ENCODE measurements at places on chromosomes 12 and 14.

GRCh38 chr12:131833896-131834641 lies 5.9 kb downstream of the MMP17 start:
- no peak for DNase-seq

- no peak for DNase-seq
Observed at GRCh38 chr14:104820669-104821228, 19.8 kb downstream of the ZBTB42 start.

DNA sequence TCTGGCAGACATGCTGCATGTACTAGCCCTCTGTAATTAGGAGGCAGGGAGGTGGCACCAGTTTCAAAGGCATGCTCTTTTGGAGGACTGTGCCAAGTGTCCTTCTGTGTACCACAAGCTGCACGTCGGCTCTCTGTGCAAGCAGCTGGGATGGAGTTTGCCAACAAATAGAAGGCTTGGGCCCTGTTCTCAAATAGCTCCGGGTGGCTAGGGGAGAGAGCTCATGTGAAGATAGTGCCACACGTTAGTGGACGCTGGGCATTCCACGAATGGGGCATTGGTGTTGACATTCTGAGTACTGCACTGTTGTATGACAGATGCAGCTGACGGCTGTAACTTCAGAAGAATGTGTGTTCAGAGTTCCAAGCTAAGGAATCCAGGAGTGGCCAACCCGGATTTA lies 4.4 kb downstream of the AACS start:
- no peak for DNase-seq

DNA sequence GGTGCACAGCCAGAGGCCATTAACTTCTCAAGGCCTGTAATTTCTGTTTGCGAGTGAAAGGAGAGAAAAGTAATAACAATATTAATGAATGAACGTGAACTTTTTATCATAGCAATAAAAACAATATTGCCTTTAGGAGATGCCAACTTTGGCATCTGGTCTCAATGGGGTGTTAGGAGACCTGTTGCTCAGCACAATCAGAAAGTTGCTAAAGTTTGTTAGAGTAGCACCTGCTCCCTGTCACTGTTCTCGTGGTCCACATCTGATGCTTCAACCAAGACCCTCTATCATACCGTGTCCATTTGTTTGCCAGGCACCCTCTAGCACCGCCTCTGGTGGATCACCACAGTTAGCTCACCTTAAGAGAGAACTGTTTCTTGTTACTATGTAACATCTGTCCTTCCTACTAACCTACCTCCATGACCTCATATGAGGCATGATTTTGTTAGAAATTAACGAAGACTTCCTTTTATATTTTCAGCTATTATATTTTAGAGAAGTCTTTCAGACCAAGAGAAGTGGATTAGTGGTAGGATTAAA lies 12.5 kb upstream of the CLEC4E start:
- DNase-seq: no peak

GRCh38 chr12:77644915-77645605 lies 185.6 kb upstream of the NAV3 start:
- DNase-seq: no peak

GRCh38 chr12:82593901-82594396 lies 92.8 kb upstream of the TMTC2 start:
- DNase-seq: no peak

GRCh38 chr12:24821691-24822090 lies 127.2 kb downstream of the BCAT1 start:
- peak; percentile 17 for DNase-seq

DNA sequence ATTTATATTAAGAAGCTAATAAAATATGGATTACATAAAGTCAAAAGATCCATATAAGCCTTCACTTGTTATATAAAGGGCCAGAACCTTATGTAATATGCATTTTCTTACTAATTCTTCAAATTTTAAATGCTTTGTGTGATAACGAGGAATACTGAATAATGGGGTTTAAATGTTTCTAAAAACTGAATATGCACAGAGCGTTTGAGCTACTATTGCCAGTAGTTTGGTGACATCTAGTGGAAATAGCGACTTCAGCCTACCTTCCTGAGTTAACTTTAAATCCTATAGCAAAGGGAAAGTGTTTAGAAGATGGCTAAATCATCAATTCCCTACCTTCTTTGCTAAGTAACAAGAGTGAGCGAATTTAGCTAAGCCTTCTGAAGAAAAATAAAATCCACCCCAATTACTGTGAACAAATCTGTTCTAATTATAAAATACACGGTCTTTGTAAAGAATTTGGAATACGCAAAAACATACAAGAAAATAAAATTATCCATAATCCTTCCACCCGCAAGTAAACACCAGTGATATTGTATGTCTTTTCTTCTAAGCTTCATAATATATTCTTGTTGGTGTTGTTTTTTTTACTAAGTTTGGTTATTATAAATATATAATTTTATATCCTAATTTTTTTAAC lies 115.5 kb upstream of the G2E3 start:
- DNase-seq: no peak

DNA sequence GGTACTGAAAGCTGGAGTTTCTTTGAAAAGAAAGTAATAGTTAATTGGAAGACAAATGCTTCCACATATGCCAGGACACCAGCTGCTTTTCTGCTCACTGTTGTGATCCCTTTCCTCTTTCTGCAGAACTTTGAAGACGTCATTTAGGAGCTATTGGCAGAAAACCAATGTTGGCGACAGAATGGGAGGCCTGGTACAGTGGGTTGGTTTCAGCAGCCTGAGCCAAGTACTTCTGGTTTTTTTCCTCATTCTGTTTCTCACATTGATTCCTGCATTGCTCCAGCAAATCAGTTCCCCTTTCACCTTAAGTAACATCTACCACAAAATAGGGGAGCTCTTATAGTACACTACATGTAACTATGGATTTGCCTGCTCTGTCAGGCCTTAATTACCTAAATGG lies 96.9 kb downstream of the FIGNL2 start:
- no peak for DNase-seq

- no peak for DNase-seq
Observed at GRCh38 chr12:75751769-75752471, 240.5 kb upstream of the KRR1 start.

- DNase-seq: no peak
Observed at GRCh38 chr12:65630555-65630954, 193.7 kb upstream of the HMGA2 start.

DNA sequence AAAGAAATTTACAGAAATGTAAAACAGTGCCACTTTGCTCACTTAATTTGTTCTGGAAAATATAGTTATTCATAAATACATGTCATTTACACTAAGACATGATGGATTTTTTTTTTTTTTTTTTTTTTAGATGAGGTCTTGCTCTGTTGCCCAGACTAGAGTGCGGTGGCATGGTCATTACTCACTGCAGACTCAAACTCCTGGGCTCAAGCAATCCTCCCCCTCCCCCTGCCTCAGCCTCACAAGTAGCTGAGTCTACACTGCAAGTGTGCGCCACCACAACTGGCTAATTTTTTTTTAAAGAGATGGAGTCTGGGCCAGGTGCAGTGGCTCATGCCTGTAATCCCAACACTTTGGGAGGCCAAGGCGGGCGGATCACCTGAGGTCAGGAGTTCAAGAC lies 101.2 kb downstream of the PPP2R5C start:
- no peak for DNase-seq

GRCh38 chr12:6041891-6042290 lies 82.6 kb downstream of the VWF start:
- DNase-seq: no peak

DNA sequence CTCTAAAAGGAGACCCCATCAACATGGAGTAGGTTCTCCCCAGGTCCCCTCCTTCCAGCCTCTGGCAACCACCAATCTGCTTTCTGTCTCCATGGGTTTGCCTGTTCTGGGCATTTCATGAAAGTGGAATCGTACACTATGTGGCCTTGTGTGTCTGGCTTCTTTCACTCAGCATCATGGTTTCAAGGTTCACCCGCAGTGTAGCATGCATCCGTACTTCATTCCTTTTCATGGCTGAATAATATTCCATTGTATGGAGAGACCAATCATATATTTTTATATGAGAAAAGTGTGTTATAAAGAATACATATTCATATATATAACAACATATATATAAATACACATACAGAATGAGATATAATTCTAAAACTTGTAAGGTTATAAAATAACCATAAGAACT lies 19.8 kb downstream of the NCOR2 start:
- DNase-seq: no peak

GRCh38 chr12:104734541-104735095 lies 223.5 kb downstream of the SLC41A2 start:
- no peak for DNase-seq

DNA sequence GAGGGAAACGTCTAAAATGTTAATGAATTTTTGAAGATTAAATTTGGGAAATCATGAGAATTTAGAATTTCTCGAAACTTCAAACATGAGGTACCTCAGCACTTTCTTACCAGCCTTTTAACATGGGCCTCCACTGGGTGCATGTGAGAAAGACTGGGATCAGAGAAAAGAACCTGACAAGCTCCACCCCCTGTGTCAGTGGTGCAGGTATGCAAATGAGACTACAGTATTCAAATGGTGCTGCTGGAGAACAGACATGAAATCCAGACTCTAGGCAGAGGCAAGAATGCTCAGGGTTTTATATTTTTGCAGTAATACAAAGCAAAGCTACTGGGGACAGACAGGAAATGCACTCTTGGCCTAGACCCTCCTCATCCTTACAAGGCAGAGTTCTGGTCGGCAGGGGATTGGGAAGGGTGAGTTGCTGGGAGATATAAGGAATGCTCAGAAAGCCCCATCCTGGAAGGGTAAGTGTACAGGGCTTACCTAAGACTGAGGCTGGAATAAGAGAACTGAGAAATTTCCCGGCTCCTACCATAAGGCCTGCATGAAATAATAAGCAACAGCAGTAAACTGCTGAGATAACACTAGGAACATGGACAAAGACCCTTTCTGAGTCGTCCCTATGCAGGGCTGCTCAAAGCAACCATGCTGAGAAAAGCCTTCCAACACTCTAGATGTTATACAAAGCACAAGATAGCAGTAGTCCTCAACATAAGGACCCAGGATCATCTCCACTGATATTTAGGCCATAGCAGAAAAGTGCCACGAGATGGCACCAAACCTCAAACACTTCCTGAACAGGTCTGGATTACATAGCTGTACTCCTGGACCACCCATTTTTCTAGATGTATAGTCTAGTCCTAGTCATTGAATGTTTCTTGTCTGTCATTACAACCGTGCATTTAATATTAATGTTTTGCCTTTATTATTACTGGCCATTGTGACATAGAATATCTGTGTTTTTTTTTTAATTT lies 260.8 kb downstream of the RASSF9 start:
- DNase-seq: peak; percentile 28

GRCh38 chr14:101558739-101559240 lies 2.5 kb upstream of the DIO3 start:
- no peak for DNase-seq

GRCh38 chr14:104803912-104804410 lies 3.1 kb downstream of the ZBTB42 start:
- no peak for DNase-seq

GRCh38 chr12:113445544-113446171 lies 23.5 kb downstream of the SDSL start:
- no peak for DNase-seq

DNA sequence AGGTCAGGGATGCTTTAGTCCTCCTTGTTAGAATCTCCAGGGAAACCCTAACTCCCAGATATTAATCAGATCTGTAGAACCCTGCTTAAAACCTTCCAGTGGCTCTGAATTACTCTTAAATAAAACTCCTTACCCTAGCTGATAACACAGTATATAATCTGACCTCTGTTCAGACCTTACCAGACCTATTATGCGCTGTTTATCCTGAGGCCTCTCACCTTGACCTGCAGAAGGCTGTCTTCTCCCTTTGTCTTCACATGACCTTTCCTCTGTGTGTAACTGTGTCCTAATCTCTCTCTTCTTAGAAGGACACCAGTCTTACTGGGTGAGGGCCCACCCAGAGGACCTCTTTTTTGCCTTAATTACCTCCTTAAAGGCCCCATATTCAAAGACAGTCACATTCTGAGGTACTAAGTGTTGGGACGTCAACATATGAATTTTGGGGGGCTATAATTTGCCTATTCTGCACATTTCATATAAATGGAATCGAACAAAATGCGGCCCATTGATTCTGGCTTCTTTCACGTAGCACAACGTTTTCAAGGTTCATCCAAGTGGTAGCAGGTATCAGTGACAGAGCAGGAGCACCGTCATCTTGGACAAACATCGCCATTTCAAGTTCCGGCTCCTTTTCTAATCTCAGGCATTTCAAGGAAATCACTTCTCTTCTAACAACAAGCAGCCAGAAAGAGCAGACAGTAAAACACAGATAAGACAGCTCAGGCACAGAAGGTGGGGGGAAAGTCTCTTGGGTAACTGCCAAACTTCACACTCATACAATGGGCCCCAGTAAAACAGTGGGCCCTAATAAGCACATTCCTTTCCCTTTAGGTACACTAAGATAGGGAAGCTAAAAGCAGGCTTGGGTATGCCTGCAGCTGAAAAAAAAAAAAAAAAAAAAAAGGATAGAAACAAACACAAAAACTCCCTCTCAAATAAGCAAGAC lies 200.2 kb upstream of the NUDT4 start:
- DNase-seq: no peak

- no peak for DNase-seq
Observed at GRCh38 chr14:104968153-104968527, 10.0 kb downstream of the AHNAK2 start.

- no peak for DNase-seq
Observed at GRCh38 chr14:62002642-62003041, 240.4 kb downstream of the SNAPC1 start.

GRCh38 chr12:110543252-110543959 lies 39.7 kb downstream of the PPTC7 start:
- DNase-seq: no peak

DNA sequence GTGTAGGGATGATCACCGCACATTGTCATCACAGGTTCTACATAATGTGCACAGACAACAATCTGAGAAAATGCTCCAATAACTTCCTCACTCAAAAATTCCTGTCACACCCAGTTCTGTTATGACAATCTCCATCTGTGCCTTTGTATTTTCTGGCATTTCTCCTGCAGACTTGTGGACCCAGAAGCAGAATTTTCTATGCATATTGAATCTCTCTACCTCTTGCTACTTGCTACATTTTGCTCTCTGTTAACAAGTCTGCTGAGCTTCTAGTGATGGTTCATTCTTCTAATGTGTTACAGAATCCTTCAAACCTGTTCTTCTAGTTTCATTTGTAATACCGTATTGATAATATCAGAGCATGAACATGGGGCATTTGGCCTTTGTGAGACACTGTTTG lies 127.8 kb upstream of the PTPRQ start:
- DNase-seq: no peak

DNA sequence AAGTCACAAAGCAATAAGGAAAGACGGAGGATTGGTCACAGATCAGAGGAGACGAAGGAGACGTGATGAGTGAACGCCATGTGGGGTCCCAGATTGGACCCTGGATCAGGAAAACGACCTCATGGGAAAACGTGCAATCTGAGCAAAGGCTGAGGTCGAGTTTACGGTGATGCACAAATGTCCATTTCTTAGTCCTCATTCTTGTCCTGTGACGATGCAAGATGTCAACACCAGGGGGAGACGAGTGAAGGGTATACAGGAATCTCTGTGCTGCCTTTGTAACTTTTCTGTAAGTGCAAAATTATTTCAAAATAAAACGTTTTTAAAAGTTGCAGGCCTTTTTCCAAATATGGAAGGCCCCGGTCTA lies 329.8 kb downstream of the MED13L start:
- DNase-seq: no peak

Measured in stimulated activated CD4-positive, alpha-beta T cell treated with anti-CD3 and anti-CD28 coated beads, Interleukin-15, amount 100 ng/mL, for 24 hours (primary cell).